Cortex of kidney (tissue), 1 donor: ENCODE measurements at places on chromosomes 3 and 15.

DNA sequence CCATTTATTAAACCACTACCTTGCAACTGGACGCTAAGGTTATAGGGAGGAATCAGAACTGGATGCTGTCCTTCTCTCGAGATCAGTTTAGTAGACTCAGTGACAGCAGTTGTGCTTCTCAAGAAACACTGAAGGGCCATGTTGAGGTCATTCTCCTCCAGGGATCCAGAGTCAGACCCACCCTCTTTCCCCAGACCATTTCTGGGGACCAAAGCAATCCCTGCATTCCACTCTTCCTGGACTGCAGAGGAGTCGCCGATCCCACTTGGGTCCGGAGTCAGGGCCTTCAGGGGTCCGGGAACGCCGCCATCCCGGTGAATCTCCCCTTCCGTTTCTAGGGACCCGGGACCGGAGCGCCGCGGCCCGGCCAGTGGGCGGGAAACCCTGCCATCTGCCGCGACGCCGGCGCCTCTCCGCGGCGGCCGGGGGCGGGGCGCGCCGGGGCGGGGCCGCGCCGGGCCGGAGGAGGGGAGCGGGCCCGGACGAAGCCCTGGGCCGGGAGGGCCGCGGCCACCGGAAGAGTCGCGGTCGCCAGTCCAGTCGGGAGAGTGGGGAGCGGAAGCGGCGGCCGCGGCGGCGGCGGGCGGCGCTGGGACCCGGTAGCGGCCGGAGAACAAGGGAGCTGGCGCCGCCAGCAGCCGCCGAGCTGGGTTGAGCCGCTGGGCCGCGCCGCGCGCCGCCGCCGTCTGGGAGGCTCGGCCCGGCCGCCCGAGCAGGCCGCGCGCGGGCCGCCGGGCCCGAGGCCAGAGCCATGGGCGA is at the start of gene DVL3:
Gene DVL3, plus strand, starts transcription at position 493 of the 759 bp plus-strand sequence. Its CDS starts 259 bp downstream, at position 752.
- no peak for DNase-seq

DNA sequence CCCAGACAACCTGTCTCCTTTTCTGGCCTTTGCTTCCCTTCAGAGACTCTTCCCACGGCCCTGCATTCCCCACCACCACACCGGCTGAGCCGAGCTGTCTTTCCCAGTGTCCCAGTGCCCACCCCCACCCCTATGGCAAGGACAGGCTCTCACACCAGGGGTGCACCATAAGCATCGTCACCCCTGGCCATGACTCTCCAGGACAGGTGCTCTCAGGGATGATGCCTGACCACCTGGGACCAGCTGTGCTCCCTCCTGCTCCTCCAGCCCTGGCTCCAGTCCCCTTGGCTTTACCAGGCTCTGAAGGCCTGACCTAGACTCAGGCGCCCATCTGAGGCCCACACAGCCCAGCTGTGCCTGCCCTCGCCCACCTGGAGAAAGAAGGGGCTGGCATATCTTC is 17.6 kb upstream of the SEMA3F start:
- no peak for DNase-seq

GRCh38 chr3:194944526-194944925 is 258.8 kb downstream of the FAM43A start:
- DNase-seq: no peak

DNA sequence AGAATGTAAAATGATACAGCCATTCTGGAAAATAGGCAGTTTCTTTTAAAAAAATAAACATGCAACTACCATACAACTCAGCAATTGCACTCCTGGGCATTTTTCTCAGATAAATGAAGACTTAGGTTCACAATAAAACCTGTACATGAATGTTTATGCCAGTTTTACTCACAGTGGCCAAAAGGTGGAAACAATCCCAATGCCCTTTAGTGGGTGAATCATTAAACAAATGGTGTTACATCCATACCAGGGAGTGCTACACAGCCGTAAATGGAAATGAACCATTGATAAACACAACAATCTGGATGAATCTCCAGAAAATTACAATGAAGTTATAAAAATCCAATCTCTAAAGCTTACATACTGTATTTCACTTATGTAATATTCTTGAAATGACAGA is 140.3 kb downstream of the ADAMTSL3 start:
- DNase-seq: no peak

GRCh38 chr3:143099210-143099609 is 20.4 kb upstream of the CHST2 start:
- no peak for DNase-seq

DNA sequence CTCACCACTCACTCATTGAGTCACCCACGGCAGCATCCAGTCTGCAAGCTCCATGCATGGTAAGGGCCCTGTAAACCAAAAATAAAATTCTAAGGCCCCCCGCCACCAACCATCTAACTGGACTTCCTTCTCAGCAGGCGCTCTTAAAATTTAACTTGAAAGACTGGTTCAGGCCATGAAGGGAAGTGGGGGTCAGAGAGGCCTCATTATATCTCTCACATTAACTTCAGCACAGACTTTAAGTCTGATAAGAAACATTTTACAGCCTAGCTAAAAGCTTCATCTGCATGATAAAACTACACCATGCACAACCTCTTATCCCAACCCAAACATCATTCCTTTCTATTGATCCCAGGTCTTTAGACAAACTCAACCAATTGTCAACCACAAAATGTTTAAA is 38.5 kb downstream of the FBLN2 start:
- no peak for DNase-seq
